ENCODE measurements at places on chromosomes 3 and 15. TPM values are rescaled to one million over a fixed set of nuclear protein-coding genes. Genes with fewer than 3 reads are reported as not detected.

The SCN11A gene
- total RNA-seq: not detected

The GUCA1C gene
- not detected for total RNA-seq

The HRG gene
- not detected for total RNA-seq

The FOXB1 gene
- not detected for total RNA-seq

The FETUB gene
- total RNA-seq: not detected

The GABRR3 gene
- not detected for total RNA-seq

The EFHB gene
- total RNA-seq: not detected

The ACKR2 gene
- not detected for total RNA-seq

The RTP4 gene
- total RNA-seq: 0.61 TPM

The IL12A gene
- total RNA-seq: 6.4 TPM

The GOLGA6L22 gene
- total RNA-seq: not detected

The SPSB4 gene
- under 0.01 TPM for total RNA-seq

The POLR2H gene
- total RNA-seq: 165 TPM

The EPB42 gene
- not detected for total RNA-seq

The SCG5 gene
- total RNA-seq: 3.2 TPM

The TMEM115 gene
- 41.6 TPM for total RNA-seq

The MAGEF1 gene
- total RNA-seq: 11.7 TPM

The CCR8 gene
- total RNA-seq: not detected

The SPATA12 gene
- total RNA-seq: under 0.01 TPM

The GOLGA6L7 gene
- total RNA-seq: not detected

The SEMA3F gene
- 42.6 TPM for total RNA-seq

The TRNT1 gene
- 29.2 TPM for total RNA-seq
